Activated naive CD4-positive, alpha-beta T cell treated with anti-CD3 and anti-CD28 coated beads for 36 hours (primary cell): ENCODE measurements at places on chromosomes 2 and 18. TPM values are rescaled to one million over a fixed set of nuclear protein-coding genes. Genes with fewer than 3 reads are reported as not detected.

Gene CYP27C1
- total RNA-seq: not detected

Gene G6PC2
- not detected for total RNA-seq

Gene ANKRD29
- total RNA-seq: not detected

Gene PRSS56
- total RNA-seq: not detected

- peaks cover 26% of the 10 kb centered on the region for H3K27me3 ChIP-seq
- H3K4me1 ChIP-seq: peaks cover 2% of the 10 kb centered on the region
- no peak overlapping the region for H3K4me3 ChIP-seq
- no peak overlapping the region for H3K27ac ChIP-seq
These were observed 92.2 kb upstream of the MBOAT2 start for GRCh38 chr2:9095690-9096089.

GRCh38 chr2:231057590-231057989 lies 923 bp downstream of the PSMD1 start:
- no peak for DNase-seq
- peaks cover 42% of the 10 kb centered on the region for H3K4me1 ChIP-seq
- H3K27me3 ChIP-seq: peaks cover 2% of the 10 kb centered on the region
- H3K27ac ChIP-seq: peak overlapping the region; percentile 37
- peaks cover 7% of the 10 kb centered on the region for H3K36me3 ChIP-seq

DNA sequence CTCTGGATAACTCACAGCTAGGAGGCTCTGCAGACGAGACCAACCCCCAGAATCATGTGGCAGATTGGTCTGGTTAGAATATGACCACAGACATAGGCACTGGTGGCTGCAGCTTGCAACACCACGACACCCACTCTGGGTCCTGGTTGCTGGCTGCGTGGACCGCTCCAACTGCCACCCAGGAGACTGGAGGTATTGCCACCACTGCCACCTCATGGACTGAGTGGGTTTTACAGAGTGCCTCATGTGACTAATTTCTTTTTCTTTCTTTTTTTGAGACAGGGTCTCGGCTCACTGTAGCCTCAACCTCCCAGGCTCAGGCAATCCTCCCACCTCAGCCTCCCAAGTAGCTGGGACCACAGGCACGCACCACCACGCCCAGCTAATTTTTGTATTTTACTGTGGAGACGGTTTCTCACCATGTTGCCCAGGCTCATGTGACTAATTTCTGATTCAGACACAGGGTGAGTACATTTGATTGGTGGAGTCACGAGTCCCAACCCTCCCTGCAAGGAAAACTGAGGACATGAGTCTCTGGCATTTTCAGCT lies 29.9 kb upstream of the NT5DC4 start:
- H3K36me3 ChIP-seq: no peaks in the 10 kb centered on the region
- peaks cover 35% of the 10 kb centered on the region for H3K4me1 ChIP-seq
- H3K27me3 ChIP-seq: no peaks in the 10 kb centered on the region
- H3K27ac ChIP-seq: no peak overlapping the region
- H3K4me3 ChIP-seq: peak overlapping the region; percentile 59

DNA sequence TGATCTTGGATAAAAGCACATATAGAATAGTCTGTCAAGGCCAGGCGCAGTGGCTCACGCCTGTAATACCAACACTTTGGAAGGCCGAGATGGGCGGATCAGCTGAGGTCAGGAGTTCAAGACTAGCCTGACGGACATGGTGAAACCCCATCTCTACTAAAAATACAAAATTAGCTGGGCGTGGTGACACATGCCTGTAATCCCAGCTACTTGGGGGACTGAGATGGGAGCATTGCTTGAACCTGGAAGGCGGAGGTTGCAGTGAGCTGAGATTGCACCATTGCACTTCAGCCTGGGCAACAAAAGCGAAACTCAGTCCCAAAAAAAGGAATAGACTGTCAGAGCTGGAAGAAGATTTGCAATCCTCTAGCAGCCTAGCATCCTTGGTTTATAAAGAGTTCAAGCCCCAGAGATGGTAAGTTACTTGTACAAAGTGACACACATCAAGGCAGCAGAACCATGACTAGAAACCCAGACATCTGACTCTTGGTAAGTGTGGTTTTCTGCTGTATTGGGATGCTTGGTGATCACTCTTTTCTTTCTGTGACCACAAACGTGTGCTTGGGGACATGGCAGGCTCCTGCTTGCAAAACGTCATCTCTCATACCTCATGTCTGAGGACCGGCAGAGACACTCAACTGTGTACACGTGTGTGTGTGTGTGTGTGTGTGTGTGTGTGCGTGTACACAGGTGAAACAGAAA lies 69.0 kb downstream of the OSBPL6 start:
- H3K4me3 ChIP-seq: no peak overlapping the region
- H3K27me3 ChIP-seq: no peaks in the 10 kb centered on the region
- no peaks in the 10 kb centered on the region for H3K4me1 ChIP-seq
- no peak for DNase-seq
- no peaks in the 10 kb centered on the region for H3K36me3 ChIP-seq

- peaks cover 50% of the 10 kb centered on the region for H3K27me3 ChIP-seq
- no peak for DNase-seq
- H3K4me1 ChIP-seq: no peaks in the 10 kb centered on the region
- H3K36me3 ChIP-seq: no peaks in the 10 kb centered on the region
- no peak overlapping the region for H3K27ac ChIP-seq
- no peak overlapping the region for H3K4me3 ChIP-seq
These were observed 7.2 kb downstream of the FHOD3 start for GRCh38 chr18:36304723-36305122.

DNA sequence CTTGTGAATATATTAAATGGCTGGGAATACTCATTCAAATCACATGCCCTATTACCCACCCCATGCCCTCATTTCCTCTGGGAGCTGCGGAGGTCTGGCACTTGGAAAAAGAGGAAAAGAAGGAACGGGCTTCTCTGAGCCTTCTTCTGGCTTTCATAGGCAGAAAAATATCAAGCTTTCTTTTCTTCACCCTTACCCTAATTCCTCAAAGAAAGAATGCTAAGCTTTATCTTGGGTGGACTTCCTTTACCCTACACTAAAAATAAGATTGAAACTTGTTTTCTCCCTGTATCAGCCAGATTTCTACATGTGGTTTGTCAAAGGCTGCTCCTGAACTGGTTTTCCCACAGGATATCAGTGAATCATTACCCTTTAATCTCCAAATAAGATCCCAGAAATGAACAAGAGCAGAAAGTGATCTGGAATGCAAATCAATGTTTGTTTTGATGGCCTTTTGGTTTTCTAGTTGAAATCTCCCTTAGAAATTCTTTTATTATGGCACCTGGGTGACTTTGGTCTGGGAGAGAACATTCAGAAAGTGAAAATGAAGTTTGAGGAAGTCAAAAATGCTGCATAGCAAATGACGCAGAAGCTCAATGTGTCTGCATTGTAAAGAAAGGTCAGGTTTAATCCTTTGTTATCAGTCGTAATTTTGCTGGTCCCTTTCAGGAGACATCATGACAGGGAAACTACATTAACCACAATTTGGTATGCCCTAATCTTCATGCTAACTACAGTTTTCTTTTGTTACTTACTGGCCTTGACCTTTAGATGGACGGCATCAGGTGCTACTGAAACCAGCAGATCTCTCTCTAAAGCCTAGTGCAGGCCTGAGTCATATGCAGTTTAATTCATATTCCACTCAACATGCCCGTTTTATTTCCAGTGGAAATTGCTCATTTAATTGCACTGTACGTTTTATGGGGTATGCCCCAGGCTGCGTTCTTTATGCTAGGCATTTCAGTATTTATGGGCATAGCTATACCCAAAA lies 46.6 kb upstream of the HNRNPA3 start:
- peaks cover 30% of the 10 kb centered on the region for H3K4me1 ChIP-seq
- H3K27me3 ChIP-seq: no peaks in the 10 kb centered on the region
- H3K36me3 ChIP-seq: no peaks in the 10 kb centered on the region
- peak overlapping the region; percentile 81 for H3K27ac ChIP-seq
- peak; percentile 30 for DNase-seq
- peak overlapping the region; percentile 48 for H3K4me3 ChIP-seq

- no peak overlapping the region for H3K27ac ChIP-seq
- H3K27me3 ChIP-seq: peaks cover 7% of the 10 kb centered on the region
- DNase-seq: no peak
- H3K4me1 ChIP-seq: no peaks in the 10 kb centered on the region
- no peaks in the 10 kb centered on the region for H3K36me3 ChIP-seq
- no peak overlapping the region for H3K4me3 ChIP-seq
These were observed 171.1 kb upstream of the CCDC150 start for GRCh38 chr2:196468394-196468793.
